ENCODE measurements at places on chromosomes 16 and 17. TPM values are rescaled to one million over a fixed set of nuclear protein-coding genes. Genes with fewer than 3 reads are reported as not detected.

RUNDC1 gene
- total RNA-seq: 12.0 TPM

RAB40C gene
- 16.5 TPM for total RNA-seq

PPP1R1B gene
- total RNA-seq: not detected

TLK2 gene
- 62.9 TPM for total RNA-seq

TP53TG3D gene
- total RNA-seq: 0.43 TPM

Data from placental pericyte (primary cell).